Fibroblast of pulmonary artery (primary cell): ENCODE measurements at places on chromosomes 4 and X.

- no peak for DNase-seq
Measured at GRCh38 chr4:8112672-8113071, 45.9 kb downstream of the ABLIM2 start.

DNA sequence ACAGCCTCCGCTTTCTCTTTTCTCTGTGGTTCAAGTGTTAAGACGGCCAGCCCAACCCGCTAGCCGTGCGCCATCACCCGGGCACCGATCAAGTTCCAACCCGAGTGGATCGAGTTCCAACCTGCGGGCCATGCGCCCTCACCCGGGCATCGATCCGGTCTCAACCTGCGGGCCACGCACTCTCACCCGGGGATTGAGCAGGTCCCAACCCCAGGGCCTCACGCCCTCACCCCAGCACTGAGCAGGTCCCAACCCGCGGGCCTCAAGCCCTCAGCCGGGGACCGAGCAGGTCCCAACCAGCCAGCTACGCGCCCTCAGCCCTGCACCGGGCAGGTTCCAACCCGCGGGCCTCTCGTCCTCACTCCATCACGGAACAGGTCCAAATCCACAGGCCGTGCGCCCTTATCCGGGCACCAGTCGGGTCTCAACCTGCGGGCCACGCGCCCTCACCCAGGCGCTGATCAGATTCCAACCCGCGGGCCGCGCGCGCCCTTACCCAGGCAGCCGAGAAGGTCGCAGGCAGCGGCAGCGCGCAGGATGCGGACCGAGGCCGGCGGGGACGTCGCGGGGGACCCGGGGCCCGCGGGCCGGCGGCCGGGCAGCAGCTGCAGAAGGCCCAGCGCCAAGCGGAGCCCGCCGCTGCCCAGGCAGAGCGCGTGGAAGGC, 443 bp downstream of the GPR143 start:
- DNase-seq, result no peak

GRCh38 chr4:120616041-120616440, 306.5 kb downstream of the PRDM5 start:
- no peak for DNase-seq

DNA sequence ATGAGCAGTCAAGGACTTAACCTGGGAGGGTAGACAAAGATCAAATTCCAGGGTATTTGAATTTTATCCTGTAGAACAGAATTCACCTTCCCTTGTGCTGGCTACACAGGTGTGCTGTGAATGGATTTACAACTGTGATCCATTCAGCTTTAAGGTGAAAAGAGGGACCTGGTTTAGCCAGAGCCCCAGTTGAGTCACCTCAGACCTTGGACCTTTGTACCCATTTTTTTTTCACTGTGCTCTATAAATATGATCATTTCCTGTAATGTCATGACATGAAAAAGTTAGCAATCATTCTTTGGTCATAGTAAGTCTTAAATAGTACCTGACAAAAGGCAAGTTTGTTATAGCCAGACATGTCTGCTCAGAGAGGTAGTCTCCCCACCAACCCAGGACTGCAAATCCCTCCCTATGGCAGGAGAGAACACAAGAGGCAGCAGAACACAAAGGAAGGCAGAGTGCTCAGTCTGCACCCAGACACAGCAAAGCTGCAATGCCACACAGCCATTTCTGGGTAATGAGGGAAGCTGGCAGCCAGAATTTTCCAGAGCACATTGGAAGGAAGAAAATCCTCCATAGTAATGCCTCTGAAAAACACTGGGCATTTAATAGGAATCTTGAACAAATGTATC, 77.9 kb downstream of the CXXC4 start:
- no peak for DNase-seq

DNA sequence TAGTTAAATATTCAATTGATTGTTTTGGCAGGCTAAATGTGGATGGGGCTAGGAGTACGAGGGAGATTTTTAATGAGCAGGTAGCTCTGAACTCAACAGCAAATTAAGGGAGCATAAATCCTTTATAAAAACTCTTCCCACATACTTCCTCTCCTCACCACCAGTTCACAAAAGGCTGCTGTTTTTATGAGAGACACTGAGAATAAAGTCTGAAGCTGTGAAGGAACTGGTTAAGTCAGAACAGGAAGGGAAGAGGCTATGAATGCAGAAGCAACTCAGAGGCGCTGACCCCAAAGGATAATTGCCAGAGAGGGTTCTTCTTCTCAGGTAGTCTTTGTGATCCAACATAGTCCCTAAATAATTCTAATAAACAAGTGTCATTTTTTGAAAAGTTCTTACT, 406.1 kb downstream of the GPM6A start:
- no peak for DNase-seq

- no peak for DNase-seq
Measured at GRCh38 chr4:87026800-87027495, 92.1 kb downstream of the AFF1 start.

GRCh38 chr4:94927696-94928095, 169.9 kb downstream of the BMPR1B start:
- DNase-seq, result no peak

- no peak for DNase-seq
Measured at GRCh38 chrX:275476-275966, 5.7 kb upstream of the PLCXD1 start.

DNA sequence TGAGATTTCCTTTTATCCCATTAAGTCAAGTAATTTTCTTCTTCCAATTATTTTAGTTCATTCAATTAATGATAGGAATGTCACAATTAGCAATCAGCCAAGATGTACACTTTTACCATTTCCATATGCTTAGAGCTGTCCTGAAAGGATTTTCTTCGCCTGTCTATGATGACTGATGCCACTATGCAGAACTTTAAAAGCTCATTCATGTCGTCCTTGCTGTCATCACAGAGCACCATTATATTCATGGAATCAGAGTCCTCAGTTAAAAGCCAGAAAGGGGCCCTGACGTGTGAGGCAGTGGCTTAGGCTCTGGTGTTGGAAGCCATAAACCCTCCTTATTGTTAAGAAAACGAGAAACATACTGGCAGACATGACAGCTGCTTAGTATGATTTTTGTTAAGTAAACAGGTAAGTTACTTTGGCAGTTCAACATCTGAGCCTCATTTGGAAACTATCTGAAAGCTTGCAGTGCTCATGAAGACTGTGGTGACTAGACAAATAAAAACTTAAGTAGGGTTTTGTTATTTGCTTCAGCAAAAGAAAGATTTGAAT, 73.1 kb downstream of the HHIP start:
- no peak for DNase-seq

DNA sequence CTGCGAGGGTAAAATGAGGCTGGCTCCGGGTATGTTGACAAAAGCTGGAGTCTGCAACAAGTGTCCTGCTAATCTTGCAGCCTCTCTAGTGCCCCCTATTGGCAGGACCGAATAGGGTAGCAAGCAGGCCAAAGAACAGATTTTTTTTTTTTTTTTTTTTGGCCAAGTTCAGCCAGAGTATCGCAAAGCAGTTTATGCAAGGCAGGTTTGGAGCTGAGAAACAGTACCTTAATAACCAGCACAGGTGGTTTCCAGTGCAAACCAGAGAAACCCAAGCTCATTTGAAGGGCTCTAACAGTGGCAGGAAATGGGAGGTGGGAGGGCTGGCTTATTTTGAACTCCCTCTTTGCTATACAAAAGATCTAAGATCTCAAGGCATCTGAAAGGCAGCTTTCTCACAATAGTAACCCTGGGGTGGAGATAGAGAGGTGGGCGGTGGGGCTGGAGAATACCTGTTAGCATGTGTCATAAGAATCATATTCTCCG, 38.2 kb upstream of the OCIAD2 start:
- no peak for DNase-seq

DNA sequence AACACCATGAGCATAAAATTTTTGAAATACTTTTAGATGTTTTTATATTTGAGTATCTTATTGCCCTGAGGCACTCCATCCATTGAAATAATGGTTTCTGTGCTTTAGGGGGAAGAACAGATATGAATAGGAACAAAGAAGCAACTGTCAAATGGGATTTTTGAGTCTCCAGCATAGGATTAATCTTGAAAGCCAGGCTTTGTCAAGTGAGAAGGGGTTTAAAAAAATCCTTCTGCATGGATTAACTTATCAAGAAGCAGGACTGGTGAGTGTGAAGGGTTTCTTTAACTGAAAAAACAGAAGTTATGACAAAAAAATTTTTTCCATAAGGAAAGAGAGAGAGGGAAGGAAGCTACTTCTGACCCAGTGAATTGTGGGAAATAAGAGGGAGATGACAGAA, 7.6 kb upstream of the NUDT9 start:
- DNase-seq, result no peak

DNA sequence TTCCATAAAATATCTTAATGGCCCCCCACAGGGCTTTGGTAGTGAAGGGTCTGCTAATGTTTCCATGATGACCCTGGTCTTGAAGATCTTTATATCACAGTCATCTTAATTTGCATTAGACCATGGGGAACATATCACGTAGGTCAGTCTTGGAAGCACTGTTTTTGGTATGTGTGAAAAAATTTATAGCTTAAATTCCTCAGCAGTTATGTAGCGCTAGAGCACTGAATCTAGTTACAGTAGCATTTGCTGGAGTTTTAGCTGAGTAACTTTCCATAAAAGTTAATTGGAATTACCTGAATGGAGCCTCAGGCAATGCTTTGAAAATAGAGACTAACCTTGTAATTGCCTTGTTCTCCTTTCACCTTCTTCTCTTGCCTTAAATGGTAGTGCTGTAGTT, 648.8 kb downstream of the IQCM start:
- no peak for DNase-seq

DNA sequence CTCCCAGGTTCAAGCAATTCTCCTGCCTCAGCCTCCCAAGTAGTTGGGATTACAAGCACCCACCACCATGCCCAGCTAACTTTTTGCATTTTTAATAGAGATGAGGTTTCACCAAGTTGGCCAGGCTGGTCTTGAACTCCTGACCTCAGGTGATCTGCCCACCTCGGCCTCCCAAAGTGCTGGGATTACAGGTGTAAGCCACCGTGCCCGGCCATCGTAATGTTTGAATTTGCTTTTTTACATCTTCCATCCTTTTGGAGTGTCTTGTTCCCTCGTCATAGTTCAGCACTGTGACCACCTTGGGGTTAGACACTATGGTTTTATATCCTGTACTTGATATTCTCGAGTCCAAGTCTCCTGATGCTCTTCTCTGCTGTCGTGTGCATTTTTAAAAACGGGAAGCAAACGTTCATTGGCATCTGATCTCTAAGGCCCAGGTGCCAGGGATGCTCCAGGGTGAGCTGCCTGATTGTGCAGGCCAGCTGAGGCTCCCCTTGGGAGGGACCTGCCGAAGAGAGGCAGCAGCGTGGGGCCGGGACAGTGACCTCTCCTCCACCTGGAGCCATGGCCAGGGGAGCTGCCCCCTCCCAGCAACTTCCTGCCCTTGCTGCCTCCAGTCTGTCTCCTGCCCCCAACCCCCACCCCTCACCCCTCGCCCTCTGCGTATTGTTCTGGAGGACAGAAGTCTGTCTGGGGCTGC, 16.7 kb downstream of the DGKQ start:
- DNase-seq, result no peak
